Activated CD4-positive, alpha-beta T cell treated with anti-CD3 and anti-CD28 coated beads, Interleukin-2, amount 10 ng/mL, durations not matched to agents 7 days and 5 days (primary cell): ENCODE measurements at places on chromosomes 13 and 19.
A peak's percentile ranks its signal among the peaks of the same experiment; 100 is the strongest.

DNA sequence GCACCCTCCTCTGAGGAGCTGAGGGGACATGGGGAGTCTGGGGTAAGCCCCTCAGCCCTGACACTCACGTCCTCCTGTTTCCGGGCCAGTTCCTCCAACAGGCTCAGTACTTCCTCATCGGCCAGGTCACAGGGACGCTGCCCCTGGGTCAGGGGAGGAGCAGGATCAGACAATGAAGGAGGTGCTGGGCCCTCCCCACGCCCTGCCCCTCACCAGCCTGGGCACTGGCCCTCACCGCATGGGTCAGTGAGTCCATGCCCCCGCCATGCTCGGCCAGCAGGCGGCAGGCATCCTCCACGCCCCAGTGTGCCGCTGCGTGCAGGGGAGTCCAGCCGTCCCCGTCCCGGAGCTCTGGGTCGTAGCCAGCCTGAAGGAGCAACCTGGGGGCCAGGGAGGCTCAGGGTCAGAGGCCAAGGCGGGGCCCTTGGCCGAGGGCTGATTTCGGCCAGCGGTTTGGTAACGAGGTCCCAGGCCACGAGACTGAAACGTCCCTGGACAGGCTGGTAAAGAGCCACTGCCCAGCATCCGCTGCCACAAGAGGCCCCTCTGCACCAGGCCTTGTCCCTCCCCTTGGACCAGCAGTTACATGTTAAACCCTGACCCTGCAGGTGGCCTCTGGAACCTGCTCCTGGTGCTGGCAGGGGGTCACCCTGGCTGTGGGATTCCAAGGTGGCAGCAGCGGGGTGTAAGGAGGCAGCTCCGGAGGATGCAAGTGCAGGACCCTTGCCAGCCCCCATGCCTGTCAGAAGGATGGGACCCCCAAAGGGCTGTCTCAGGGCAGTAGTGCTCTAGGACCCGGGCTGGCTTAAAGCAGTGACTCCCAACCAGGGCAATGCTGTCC lies 18.5 kb downstream of the PPP1R12C start:
- no peak for DNase-seq

DNA sequence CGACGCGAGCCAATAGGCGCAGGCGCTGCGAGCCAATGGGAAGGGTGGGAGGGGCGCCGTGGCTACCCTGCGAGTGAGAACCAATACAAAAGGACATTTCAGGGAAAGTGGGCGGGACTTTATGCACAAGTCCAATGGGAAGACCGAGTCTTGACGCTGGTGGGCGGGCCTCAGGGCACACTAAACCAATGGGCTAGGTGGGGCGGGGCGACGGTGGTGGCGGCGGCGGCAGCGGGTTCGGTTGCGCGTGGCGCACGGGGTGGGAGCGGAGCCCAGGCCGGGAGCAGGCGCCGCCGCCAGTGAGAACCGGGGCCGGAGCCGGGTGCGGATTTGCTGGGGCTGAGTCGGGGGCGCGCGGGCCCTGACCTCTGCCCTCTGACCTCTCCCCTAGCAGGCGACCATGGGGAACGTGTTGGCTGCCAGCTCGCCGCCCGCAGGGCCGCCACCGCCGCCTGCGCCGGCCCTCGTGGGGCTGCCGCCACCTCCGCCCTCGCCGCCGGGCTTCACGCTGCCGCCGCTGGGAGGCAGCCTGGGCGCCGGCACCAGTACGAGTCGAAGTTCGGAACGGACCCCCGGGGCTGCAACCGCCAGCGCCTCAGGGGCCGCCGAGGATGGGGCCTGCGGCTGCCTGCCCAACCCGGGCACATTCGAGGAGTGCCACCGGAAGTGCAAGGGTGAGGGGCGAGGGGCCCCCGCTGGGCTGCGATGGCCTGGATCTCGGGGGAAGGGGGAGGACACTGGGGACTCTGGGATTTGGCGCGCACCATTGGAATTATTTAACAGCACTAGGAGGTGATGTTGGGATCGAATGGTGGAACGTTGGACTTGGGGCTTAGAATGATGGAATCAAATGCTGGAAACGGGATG lies at the start of gene TOMM40:
Gene TOMM40 (plus strand): TSS at position 239 of the 867 bp plus-strand sequence. CDS start 162 bp downstream, at position 401.
- DNase-seq, result peak; percentile 22

- no peak for DNase-seq
These were observed 47.7 kb downstream of the GSX1 start for GRCh38 chr13:27839809-27840467.

DNA sequence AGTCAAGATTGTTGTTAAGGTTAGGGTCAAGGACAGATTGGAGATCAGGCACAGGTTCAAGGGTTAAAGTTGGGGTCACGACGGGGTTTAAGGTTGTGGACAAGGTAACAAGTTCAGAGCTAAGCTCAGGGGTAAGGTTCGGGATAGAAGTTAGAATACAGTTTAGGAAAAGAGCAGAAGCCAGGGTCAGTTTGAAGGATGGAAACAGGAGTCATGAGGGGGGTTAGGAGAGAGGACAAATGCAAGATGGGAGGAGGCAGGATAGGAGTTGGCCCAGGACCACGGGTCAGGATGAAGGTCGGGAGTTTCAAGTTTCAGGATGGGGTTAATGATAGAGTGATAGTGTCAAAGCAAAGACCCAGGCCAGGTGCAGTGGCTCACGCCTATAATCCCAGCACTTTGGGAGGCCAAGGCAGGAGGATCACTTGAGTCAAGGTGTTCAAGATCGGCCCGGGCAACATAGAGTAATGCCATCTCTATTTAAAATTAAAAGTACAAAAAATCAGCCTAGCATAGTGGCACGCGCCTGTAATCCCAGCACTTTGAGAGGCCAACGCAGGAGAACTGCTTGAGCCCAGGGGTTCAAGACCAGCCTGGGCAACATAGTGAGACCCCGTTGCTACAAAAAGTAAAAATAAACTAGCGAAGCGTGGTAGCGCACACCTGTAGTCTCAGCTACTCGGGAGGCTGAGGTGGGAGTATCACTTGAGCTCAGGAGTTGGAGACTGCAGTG lies 7.7 kb downstream of the NPHS1 start:
- no peak for DNase-seq

GRCh38 chr13:66778461-66778860 lies 451.7 kb downstream of the PCDH9 start:
- no peak for DNase-seq

GRCh38 chr13:43300865-43301264 lies 277.5 kb downstream of the DNAJC15 start:
- DNase-seq, result no peak

GRCh38 chr19:8488365-8488764 lies 14.1 kb downstream of the PRAM1 start:
- DNase-seq, result no peak

DNA sequence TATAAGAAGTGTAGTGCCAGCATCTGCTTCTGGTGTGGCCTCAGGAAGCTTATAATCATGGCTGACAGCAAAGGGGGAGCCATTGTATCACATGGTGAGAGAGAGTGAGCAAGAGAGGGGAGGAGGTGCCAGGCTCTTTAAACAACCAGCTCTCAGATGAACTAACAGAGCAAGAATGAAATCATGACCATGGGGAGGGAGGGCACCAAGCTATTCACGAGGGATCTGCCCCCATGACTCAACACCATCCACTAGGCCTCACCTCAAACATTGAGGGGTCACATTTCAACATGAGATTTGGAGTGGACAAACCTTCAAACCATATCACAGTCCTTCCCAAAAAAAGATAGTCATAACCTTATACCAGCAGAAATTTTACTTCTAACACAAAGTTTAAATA lies 174.0 kb downstream of the GPC5 start:
- no peak for DNase-seq

- no peak for DNase-seq
These were observed 2.4 kb upstream of the ZNF616 start for GRCh38 chr19:52142001-52142595.

DNA sequence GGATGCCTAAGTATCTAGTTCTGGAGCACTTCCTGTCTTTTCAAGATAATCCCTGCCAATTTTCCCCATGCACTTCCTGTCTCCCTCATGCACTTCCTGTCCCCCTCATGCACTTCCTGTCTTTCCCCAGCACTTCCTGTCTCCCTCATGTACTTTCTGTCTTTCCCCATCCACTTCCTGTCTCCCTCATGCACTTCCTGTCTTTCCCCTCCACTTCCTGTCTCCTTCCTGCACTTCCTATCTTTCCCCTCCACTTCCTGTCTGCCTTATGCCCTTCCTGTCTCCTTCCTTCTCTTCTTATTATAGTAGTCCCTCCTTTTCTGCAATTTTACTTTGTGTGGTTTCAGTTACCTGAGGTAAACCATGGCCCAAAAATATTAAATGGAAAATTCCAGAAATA lies 3.0 kb upstream of the TNNT1 start:
- DNase-seq, result no peak

GRCh38 chr19:18109733-18110608 lies 12.4 kb downstream of the MAST3 start:
- DNase-seq, result peak; percentile 46

DNA sequence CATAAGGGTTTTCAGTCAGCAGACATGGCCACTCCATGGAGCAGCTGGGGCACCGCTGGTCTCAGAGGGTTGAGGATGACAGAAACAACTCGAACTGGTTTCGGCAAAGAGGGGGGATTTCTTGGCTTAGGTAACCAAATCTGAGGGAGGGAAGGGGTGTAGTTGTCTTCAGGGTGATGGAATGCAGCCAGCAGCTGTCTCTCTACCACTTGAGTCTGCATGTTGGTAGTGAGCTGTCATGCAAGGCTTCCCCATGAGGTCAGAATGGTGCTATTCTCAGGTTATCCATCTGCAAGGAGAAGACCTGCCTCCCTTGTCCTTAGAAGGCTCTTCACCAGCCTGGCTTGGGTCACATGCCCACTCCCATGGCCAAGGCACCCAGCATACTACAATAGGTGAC lies 55.6 kb upstream of the PEG3 start:
- DNase-seq, result no peak

DNA sequence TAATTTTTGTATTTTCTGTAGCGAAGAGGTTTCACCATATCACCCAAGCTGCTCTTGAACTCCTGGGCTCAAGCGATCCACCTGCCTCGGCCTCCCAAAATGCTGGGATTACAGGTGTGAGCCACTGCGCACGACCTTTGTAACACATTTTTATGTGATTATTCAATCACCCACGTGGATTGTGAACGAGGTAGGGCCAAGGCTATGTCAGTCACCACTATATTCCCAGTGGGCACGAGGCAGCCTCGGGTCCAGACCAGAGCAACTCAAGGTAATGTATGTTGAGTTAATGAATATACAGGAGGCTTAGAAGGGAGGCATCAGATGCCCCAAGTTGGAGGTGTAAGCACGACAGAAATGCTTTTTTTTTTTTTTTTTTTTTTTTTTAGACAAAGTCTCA lies 8.9 kb downstream of the PTGIR start:
- DNase-seq, result no peak

- no peak for DNase-seq
These were observed 673 bp downstream of the ZNF486 start for GRCh38 chr19:20167651-20168122.

GRCh38 chr19:58361900-58362271 lies 665 bp downstream of the ZNF497 start:
- peak; percentile 33 for DNase-seq

GRCh38 chr13:113172419-113172926 lies 14.0 kb downstream of the PROZ start:
- no peak for DNase-seq

DNA sequence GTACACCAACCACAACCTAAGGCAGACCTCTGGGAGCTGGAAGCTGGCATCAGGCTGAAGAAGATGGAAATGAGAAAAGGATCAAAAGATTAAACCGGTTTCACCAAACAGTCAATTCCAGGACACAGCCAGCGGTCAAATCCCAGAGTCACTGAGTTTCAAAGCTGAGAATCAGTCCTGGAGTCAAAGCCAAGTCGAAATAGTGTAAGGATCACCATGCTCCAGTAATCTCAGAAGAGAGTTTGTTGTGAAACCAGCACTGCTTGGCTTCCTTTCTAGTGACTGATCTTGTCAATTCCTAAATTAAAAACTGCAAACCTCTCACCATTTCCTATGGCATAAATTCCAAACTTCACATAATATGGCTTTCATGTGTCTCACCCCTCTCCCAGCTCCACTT lies 198.8 kb downstream of the GPC6 start:
- no peak for DNase-seq

DNA sequence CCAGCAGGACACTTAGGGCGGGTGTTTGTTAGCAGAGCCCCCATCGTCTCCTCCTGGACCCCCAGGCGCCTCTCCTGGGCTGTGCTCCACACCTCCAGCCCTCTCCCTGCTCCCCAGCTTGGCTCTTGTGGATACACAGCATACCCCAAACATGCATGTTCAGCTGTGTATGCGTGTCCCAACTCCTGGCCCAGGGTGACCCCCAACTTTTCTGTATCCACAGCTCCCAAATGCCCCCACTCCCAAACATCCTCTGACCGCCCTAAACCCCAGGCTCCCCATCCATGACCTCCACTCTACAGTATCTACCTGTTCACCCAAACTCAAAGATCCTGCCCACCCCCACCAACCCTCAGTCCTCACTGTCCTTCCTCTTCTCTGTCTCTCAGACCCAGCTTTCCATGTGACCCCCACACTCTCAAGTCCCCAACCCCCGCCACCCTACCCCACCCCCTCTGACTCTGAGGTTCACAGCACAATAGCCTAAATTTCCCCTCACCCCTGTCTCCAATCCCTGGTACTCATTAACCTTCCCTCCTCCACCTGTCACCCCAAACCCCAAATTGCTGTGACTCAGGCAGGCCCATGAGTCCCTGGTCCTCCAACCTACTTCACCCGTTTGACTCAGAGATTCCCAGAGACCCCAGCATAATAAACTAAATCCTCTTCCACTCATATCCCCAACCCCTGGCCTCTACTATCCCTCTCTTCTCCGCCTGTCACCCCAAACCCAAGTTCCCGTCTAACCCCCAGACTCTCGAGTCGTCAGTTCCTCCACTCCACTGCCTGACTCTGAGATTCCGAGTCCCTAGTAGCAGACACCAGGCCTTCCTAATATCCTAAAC lies 968 bp downstream of the UBE2M start:
- DNase-seq, result no peak

DNA sequence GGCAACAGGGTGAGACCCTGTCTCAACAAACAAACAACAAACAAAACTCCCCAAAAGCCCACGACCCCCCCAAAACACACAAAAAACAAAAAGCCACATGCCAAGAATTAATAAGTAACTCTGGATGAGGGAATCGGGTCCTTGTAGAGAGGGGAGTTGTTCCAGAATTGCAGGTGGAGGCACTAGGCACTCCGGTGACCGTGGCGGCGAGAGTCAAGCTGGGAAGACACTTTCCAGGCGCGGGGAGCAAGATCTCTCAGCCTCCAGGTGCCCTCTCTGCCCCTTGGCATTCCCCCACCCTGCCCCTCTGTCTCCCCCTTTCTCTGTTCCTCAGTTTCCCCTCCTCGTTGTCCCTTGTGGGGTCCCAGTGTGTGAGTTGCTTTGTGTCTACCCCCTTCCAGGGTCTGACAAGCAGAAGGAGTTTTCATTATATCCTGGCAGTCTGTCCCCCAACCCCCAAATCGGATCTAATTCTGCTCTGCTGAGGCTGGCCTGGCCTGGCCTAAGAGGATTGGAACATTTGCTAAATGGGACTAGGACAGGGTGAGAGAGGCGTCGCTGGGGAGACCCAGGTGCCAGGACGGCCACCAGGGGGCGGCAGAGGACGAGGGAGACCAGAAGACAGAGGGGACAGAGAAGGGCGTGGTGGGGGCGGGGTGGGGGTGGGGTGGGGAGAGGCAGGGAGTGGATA lies 8.3 kb upstream of the CRX start:
- peak; percentile 79 for DNase-seq

GRCh38 chr13:46126552-46127357 lies 21.9 kb upstream of the CPB2 start:
- peak; percentile 72 for DNase-seq
